IMR-90 (cell line): ENCODE measurements at places on chromosomes 12 and 14. TPM values are rescaled to one million over a fixed set of nuclear protein-coding genes. Genes with fewer than 3 reads are reported as not detected.

- DNase-seq = peak; percentile 36
These were observed 178.1 kb upstream of the NOVA1 start for GRCh38 chr14:26775765-26776563.

The CBX5 gene
- polyA plus RNA-seq = 15.3 and 18.0 TPM in 2 replicates

The RHEBL1 gene
- polyA plus RNA-seq = 0.39 and 0.62 TPM in 2 replicates

DNA sequence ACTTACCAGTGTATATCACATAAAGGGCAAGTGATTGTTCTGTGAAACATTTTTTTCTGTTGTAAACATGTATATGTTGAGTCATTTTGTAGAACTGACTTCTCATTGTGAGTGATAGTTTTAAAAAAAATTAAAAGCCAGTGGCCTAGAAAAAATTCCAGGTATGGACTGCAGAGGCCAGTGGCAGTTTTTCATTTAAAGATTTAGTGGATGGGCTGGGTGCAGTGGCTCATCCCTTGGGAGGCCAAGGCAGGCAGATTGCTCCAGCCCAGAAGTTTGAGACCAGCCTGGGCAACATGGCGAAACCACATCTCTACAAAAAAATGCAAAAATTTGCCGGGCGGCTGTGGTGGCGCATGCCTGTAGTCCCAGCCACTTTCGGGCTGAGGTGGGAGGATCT lies 84.7 kb upstream of the MDM1 start:
- peak; percentile 65 for DNase-seq

DNA sequence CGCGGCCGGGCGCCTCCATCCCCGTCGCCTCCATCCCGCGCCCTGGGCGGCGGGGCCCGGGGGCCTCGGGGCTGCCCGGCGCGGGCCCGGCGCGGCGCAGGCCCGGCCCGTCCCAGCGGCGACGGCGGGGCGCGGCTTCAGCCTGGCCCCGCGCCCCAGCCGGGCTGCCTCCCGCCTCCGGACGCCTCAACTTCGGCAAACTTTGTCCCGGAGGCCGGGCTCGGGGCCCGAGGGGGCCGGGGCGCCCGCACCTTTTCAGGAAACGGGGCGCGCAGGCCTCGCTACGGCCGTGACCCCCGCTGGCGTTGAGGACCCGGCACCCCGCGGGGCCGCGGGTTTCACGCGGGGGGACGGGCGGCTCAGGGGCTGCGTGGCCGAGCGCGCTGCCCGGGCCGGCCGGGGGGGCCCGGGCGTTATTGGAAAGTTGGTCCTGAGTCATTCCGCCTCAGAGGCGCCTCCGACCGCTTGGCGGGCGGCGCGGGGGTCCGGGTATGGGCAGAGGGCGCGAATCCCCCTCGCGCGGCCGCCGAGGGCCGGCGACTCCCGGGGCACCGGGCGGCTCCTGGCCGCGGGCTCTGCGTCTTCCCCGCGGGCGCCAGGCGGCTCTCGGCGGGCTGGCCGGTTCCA lies 575 bp downstream of the TRAF3 start:
- DNase-seq = no peak

DNA sequence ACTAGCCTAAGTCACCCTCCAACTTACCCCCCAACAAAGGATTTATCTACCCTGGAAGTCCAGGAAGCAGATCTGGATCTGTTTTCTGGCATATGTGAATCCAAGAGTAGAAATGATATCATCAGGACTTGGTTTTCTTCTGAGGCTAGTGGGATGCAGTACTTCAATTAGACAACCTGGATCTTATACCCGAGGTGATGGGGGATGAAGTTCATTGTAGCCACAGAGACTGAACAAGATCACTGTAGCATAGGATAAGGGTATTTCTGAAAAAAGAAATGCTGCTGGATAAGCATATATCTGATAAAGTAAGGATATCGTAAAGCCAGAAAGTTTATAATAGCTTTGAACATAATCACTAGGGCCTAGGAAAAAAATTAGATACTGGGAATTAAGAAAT lies 174.4 kb downstream of the FOXA1 start:
- no peak for DNase-seq

DNA sequence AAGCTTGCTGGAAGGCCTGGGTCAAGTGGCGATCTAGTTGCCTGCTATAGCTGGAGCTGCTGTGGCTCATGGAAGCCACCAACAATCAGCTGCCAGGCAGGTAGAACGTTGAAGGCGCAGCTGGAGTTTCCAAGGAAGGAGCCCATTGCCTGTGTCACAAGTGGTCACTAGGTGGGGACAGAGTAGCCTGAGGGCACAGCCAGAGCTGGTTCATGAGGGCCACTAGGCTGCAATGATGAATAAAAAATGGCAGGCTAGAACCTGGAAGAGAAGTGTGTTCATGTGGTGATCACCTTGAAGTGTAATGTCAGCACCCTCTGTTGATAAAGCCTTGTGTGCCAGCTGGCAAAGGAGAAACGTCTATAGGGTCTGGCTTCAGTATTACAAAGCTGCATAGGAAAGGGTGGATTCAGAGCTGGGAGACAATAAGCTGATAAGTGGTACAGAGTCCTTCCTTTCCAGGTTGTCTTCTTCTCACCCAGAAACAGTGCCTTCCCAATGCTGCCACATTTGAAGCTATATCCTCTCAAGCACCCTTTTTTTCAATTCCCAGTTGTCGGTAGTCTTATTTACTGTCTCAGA lies 165.8 kb downstream of the EMP1 start:
- peak; percentile 5 for DNase-seq

DNA sequence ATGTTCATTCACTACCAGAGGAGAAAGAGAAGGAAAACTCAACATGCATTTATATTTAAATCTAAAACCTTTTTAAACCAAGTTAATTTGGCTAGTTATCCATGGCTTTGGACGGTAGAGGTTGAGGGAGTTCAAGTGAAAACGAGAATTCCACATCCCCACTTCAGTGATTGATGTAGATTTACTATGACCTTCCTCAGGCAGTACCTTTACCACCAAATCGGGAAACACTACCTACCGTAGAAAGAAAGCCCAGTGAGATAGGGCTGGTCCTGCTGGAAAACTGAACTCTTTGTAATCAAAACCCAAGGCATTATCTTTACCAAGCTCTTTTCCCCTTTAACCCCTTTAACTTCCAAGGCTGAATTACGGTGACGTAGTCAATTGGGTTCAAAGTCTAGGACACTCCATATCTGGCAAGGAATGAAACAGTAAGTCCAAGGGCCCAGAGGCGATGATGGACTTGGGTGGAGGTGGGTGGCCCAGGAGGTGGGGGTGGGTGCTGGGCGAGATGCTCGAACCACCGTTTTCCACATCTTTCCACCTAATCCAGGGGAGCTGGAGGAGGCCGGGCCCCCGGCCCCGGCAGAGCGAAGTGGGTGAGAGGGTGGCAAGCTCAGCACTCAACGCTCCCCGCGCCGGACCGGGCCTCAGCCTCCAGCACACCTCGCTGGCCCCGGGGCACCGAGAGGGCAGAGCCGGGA lies 618 bp downstream of the SEC23A start:
- peak; percentile 44 for DNase-seq

The CELA1 gene
- not detected in 2 replicates for polyA plus RNA-seq

DNA sequence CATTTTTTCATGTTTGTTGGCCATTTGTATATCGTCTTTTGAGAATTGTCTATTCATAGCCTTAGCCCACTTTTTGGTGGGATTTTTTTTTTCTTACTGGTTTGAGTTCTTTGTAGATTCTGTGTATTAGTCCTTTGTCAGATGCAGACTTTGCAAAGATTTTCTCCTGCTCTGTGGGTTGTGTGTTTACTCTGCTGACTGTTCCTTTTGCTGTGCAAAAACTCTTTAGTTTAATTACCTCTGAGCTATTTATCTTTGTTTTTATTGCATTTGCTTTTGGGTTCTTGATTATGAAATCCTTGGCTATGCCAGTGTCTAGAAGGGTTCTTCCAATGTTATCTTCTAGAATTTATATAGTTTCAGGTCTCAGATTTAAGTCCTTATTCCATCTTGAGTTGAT lies 220.0 kb downstream of the FUT8 start:
- DNase-seq = no peak

The RNASE3 gene
- not detected in 2 replicates for polyA plus RNA-seq
